ENCODE measurements at places on chromosomes 2 and 18.

DNA sequence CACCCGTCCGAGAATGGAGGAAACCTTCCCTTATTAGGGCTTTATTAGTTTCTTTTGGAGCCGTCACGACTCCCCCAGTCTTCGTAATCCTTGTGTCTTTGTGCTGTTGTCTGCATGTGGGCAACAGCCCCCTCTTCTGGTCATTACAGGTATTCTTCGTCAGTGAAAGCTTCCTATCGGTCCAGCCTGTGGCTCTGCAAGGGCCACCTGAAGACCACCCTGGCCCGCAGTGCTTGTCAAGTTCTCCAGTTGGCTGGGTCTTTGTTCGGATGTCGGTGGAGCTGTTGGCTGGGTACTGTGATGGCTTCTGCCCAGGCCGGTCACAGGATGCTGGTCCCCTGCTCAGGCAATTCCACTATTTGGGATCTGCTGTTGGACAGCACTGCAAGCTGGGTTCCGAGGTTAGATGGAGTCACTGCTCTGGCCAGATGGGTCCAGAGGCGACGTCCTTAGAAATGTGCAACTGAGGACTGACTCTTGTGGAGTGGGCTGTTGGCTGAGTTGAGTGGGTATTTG, 19.2 kb downstream of the E2F6 start:
- DNase-seq, result peak; percentile 73

DNA sequence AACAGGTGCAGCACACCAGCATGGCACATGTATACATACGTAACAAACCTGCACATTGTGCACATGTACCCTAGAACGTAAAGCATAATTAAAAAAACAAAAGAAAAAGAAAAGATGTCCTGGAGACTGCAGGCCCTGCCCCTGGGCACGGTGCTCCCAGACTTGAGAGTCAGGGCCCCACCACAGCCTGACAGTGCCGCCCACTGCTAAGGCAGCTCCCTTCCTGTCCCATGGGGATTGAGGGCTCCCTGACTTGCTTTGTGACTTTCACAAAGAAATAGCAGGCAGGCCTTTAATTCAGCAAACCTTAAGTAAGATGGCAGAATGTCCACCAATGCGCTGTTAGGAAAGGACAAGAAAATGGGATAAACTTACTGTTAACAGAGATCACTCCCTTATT, 116.8 kb downstream of the NDUFA10 start:
- DNase-seq, result no peak

- DNase-seq, result no peak
Measured at GRCh38 chr2:162014751-162015150, 59.3 kb downstream of the DPP4 start.

DNA sequence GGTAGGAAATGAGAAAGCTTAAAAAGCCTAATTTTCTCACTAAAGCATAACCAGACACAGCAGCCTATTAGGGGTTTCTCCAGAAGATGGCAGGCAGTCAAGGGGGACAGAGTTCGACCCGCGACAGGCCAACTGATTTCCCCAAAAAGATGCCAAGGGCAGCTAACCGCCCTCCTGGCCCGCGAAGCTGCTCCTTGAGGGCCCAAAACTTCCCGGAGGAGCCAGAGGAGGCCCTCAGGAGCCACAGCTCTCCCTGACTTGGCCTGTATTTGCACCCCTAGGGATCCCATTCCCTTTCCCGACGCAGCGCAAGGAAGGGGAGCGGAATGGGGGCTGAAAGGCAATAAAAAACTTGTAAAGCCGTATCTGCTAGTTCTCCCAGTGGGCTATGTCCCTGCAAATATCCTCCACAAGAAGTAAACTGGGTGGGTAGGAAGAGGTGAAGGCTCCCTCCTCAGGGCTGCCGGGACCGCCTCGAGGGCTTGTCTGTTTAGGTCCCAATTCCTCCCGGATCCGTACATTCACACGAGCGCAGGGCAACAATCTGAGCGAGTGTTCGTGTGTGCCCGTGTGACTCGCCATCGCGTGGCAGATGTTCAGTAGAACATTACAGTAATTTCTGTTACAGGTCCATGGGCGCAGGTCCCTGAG, 756 bp upstream of the NAGK start:
- DNase-seq, result peak; percentile 54

DNA sequence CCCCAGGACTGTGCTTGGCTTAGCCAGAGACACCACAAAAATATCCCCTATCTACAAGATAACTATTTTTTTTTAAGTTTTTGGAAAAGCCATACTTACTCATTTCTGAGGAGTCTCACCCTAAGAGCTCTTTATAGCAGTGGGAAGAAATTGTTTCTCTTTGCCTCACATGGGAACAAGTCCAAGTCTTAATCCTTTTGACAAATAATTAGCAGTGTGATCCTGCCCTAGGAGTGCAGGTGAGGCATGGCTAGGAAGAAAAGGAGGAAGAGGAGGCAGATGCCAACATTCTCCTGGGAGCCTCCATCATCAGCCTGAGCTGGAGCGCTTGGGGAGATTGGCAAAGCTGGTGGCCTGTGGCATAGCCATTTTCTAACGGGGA, 115.6 kb downstream of the STPG4 start:
- no peak for DNase-seq

DNA sequence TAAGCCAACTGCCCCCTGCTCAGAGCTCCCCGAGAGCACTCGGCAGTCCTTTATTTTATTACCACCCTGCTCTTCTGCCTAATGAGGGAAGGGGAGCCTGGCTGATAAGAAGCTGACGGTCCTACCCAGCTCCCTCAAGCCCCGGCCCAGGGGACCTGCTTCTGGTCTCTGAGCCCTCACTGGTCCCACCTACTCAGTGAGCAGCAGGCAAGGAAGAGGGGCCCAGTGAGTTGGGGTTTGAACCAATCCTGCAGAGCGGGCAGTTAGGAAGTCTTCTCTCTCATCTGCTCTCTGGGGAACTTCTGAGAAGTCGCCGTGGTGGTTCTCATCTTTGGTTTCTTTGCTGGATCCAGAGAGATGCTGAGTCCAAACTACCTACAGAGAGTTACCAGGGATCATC, 218.9 kb downstream of the NDUFA10 start:
- no peak for DNase-seq
